NCI-H187 (cell line): ENCODE measurements at places on chromosomes 7 and 10.

- DNase-seq, result no peak
These were observed 368.4 kb downstream of the ARL4A start for GRCh38 chr7:13055732-13056368.

- peak; percentile 16 for DNase-seq
These were observed 341.6 kb upstream of the AUTS2 start for GRCh38 chr7:69256634-69257081.

DNA sequence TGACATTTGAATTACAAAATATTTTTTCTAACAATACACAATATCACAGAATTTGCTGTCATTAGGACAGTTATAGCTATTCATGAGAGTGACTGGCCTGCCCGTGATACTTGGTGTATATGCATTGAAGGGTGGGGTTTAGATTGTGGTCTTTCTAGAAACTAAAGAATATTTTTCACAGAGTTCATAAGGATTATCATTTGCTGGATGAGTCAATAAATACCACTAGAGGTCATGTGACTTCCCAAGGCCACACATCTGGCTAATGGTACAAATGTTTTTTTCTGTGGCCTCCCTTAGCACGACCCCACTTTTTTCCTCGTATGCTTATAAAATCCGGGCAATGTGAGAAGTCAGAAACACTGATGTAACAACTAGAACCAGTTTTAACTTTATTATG lies 5.2 kb downstream of the OPTN start:
- no peak for DNase-seq

DNA sequence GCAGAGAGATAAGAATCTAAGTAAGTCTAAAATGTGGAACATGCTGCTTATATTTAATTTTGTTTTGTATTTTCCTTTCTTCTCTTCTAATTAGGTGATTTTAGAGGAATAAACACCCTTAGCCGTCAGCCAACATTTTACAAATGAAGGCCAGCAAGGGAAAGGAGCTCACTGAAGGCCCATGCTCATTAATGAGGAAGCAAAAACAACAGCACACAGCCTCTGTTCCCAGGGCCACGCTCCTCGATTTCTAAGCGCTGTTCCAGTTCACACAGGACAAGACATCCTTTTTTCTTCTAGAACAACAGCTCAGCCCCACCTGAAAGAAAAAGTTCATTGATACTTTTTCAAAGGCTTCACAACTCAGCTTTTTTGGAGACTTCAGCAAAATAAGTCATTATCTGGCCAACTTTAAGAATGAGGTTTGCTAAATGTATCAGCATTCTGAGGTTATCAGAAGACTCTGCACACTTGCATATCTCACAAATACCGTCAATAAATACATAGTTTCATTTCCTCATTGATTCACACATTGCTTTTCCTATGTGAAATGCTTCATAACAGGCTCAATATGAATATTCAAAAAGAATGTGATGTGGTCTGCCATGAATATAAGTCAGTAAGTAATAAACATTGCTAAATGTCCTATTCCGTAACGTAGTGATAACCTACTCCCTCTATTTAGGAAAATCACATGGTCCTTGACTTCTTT lies 34.8 kb upstream of the SFMBT2 start:
- DNase-seq, result no peak

DNA sequence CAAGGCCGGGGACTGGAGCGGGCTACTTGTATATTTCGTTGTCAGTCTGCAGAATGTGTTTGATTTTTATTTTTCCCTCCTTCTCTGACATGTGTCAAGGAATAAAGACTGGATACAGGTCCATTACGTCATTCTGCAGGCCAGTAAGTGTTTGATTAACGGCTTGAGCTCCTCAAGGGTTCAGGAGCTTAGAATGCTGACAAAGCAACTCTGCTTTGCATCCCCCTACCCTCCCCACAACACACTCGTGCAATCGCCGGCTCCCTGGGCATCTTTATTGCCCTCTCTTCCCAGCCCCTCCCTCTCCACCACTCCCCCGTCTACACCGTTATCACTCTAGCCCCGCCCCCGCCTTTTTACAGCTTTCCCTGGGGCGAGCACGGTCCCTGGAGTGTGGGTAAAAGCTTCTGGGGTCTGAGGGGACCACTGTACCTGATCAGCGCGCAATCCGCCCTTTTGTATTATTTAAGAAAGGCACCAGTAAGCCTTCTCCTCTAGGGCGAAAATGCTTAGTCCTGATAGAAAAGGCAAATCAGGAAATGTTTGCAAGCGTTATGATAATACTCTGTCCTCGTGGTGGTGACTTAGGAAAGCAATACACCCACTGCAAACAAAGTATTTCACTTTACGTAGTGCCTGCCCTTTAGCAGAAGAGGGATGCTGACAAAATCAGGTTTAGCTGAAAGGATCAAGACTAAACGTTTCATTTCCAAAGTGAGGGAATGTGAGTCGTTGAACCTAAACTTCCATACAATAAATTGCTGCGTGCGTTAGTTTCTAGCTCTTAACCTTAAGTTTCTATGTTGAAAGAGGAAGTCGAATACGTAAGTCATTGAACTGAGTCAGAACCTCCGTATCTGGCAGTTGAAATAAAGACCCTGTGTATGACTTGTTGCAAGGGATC lies 1.4 kb upstream of the CREB5 start:
- DNase-seq, result no peak

GRCh38 chr7:100604976-100605911 lies 3.1 kb downstream of the PCOLCE start:
- no peak for DNase-seq

GRCh38 chr10:6667679-6668270 lies 87.7 kb upstream of the PRKCQ start:
- DNase-seq, result no peak

DNA sequence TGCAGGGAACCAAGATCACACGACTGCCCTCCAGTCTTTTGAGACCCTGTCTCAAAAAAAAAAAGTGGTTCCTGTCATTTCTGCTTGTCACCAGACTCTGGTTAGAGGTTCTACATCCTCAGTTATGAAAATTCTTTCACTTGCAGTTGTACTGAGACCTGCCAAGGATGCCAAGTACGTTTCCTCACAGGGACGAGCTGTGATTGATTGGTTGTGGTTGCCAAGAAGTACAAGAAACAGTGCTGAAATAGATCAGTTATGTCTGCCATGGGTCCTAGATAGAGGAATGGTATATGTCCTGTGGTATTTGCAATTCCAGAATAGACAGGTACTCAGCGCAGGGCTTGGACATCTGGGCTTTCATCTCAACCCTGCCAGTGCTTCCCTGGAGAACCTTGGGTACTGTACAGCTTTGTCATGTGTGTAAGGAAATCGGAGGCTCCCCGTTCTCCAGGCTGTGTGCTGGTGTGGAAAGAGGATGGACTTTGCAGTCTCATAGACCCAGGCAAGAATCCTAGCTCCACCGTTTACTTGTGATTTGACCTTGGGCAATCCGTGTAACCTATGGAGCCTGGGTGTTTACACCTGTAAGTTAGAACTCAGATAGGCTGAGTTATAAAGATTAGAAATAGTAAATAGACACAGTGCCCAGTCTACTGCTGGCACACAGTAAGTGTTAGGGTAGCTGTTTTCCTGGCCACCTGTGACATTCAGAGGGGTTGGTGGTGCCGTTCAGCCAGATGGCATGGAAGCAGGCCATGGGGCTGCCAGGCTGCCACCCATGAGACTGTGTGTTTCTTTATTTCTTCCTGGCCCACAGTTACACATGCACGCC lies 53.0 kb downstream of the COL13A1 start:
- no peak for DNase-seq

- no peak for DNase-seq
These were observed 248.4 kb upstream of the KLF6 start for GRCh38 chr10:4033341-4033896.

DNA sequence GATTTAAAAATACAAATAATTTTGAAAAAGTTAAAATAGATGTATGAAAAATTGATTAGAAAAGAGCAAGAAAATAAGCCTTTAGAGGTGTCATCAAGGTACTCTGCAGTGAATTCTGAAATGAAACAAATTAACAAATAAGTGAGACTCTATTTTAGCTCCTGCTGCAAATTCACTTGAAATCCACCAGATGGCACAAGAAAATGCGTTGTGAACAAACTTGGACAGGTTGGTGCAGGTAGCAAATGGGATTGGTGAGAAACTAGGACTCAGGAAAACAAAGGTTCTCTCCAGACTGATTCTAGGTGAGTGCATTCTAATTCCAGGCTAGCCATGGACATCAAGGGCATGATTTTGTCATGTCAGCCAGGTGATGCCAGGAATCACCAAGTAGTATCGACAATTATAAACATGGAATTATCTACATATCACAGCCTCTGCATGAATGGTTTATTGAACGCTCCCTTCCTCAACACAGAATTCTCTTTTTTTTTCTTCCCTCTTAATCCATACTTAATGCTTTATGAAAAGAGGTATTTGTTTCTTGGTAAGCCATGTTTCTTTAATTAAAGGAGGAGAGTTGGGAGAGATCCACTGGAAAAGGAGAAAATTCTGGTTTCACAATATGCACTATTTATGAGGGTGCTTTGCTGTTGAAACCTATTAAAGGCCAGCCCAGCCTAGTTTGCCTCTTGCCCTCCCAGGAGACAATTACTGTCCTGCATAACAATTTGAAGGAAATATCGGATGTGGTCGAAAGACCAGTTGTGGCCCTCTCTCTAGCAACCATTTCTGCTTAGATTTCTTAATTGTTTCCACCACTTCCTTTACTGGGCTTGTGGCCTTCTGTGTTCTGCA lies 118.1 kb downstream of the ZNF365 start:
- DNase-seq, result no peak

- peak; percentile 37 for DNase-seq
These were observed 675.4 kb upstream of the FOXK1 start for GRCh38 chr7:4006687-4007086.

DNA sequence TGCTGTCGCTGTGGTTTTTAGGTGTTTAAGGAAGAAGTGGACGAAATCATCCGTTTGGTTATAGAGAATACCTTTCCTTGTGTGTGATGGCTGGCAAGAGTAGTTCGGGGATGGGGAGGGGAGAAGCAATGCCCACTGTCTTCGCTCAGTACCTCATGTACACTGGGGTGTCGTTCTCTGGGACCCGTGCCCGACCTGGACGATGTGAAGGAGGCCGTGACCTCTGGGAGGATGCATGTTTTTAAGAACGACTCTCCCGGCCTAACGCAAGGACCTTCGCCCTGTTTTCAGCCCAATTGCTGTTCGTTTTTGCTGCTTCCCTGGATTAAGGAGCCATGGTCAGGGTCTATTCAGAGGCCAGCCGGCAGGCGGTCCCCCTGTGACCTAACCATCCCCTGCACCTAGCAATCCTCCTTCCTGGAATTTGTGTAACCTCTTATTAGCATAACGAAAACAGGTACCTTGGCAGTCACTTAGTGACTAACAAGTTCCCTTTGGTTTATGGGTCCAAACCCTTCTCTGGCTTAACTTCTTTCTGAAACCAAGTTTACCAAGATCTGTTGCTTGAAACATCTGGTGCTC lies 1.3 kb downstream of the NFE2L3 start:
- DNase-seq, result no peak

DNA sequence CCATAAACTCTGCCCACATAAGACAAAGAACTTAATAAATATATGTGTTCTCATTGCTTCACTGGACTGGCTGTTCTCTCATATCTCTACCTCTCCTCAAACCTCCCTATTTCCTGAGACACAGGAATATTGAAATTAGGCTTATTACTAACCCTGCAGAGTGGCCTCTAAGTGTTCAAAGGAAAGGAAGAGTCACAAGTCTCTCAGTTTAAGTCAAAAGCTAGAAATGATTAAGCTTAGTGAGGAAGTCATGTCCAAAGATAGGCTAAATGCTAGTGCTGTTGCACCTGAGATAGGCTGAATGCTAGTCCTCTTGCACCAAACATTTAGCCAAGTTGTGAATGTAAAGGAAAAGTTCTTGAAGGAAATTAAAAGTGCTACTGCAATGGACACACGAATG lies 41.1 kb downstream of the GNAI1 start:
- DNase-seq, result no peak

- DNase-seq, result no peak
These were observed 371.0 kb downstream of the NRG3 start for GRCh38 chr10:82245906-82246560.

DNA sequence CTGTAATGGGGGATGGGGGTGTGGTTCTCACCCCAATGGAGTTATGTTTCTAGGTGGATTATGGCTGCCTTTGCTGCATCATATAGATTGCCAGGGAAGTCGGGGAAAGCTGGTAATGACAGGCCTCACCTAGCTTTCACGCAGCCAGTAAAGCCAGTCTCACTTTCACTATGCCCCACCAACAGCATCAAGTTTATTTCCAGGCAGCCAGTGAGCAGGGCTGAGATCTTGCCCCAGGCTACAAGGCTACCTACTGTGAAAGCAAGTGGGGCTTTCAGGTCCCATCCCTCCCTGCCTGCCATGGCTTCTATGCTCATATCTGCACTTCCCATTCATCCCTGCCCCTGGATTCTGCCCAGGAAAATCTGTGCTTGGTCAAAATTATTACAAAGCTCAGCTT lies 61.7 kb upstream of the NXPH1 start:
- DNase-seq, result no peak

DNA sequence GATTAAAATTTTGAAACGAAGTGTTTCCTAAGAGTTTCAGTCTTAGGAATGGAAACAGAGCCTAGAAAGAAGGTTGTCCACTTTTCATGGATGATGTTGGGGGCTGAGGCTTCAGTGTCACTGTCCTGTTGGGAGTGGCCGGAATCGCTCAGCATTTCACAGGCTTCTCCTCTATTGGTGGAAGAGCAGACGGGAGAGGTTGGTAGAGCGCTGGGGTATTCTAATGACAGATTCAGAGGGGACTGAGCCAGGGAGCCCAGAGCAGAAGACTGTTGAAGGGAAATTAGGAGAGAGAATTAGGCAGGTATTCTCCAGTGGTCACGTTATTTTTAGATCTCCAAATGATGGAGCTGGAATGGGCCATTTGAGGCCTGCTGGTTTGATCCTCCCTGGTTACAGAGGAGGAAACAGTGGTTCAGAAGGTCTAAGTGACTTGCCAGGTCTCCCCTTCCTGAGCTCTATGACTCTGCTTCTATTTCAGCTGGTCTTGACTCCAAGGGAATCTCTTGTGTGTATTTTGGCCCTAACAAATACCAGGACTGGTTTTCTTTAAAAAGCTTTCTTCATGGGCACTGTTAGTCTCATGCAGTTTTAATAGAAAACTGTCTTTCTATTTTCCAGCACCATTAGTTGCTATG lies 35.7 kb upstream of the EEPD1 start:
- no peak for DNase-seq

DNA sequence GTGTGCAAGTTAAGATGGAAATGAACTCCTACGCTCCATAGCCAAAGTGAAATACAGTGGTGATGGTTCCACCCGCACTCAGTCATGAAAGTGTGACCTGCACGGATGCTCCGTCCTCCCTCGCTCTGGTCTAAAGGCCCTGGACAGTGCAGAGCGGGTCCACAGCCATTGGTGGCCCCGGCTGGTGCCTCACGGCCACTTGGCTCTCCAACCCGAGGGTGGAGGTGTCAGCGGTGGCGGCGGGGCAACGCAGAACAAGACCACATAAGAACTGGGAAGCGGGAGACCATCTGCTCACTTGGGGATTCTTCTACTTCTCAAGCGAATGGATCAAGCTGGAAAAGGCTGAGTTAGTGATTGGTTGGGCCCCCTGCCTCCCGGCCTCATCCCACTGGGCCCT lies 60.7 kb downstream of the NKX6-2 start:
- DNase-seq, result no peak

DNA sequence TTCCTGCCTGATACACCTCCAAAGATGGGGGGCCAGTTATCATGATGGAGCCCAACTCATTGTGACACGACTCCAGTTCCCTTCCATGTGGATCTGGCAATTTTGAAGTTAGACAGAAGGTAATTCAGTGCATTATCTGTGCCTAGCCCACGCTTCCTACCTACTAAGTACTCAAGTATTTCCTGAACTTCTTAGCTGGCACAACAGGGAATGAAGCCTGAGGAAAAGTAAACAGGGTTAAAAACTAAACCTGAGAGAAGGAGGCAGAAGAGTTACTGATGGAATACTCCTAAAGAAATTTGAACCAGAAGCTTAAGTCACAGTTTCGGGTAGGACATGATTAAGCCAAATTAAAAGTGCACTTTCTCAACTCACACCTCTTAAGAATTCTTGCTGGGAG lies 1.1 kb upstream of the SEC31B start:
- no peak for DNase-seq
